ENCODE measurements at places on chromosomes 3 and 15. TPM values are rescaled to one million over a fixed set of nuclear protein-coding genes. Genes with fewer than 3 reads are reported as not detected.

DNA sequence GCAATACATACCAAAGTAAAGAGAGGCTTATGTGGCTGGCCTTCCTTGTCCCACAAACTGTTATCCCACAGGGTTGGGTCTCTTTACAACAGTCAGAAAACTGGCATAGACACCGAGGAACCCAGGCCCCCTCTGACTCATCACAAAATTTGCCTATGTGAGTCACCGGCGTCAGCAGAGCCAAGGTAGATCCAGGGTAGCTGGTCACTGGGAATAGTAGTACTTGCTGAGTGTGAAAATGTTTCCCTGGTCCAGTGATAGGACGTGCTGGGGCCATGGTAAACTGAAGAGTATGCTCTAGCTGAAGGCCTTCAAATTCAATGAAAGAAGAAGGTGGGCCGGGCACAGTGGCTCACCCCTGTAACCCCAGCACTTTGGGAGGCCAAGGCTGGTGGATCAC lies 27.1 kb upstream of the SKIL start:
- DNase-seq, result peak; percentile 15

DNA sequence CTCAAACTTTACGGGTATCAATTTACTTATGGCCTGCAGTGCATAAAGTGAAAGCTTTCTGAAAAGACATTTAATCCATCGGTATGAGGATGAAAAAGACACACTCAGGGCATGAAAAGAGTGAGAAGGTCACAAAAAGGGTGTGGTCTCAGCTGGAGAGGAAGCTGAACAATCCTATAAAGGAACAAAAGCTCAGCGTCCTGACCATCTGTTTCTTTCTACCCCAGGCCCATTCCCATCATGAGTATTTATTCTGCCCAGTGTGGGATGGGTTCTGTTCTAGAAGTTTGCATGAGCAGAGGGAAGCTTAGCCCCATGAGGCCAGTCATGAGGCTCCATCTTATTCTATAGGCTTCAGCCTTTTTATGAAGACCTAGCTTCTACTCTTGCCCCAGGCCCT lies 144.6 kb downstream of the LPP start:
- peak; percentile 28 for DNase-seq

- no peak for DNase-seq
Observed at GRCh38 chr3:42662813-42663535, 9.5 kb downstream of the ZBTB47 start.

GRCh38 chr15:101458908-101459578 lies 30.5 kb downstream of the PCSK6 start:
- no peak for DNase-seq

DNA sequence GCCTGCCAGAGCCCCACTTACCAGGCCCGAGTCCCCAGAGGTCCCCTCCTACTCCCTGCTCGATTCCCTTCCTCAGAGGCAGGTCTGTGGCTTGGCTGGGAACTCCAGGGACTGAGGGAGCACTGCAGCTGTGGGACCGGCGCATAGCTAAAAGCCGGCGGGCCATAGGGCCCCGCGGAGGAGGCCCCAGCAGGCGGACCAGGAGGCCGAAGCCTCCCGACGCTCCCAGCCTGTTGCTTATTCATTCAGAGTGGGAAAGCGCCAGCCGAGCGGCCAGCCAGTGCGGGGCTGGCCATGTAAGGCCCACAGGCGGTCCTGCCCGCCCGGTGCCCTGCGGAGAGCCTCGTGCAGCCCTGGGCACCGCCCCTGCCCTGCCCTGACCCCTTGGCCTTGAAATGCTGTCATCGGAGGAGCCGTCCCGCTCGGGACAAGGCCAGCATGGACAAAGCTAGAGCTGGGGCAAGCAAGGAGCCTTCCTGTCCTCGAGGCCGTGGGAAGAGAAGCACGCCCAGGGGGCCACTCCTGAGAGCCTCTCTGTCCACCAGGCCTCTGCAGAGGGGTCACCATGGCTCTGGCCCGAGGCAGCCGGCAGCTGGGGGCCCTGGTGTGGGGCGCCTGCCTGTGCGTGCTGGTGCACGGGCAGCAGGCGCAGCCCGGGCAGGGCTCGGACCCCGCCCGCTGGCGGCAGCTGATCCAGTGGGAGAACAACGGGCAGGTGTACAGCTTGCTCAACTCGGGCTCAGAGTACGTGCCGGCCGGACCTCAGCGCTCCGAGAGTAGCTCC lies at the start of gene LOXL1:
TSS of gene LOXL1 (plus strand) at position 244 of the 784 bp plus-strand sequence. CDS start at position 566, 322 bp downstream.
- DNase-seq, result peak; percentile 66

DNA sequence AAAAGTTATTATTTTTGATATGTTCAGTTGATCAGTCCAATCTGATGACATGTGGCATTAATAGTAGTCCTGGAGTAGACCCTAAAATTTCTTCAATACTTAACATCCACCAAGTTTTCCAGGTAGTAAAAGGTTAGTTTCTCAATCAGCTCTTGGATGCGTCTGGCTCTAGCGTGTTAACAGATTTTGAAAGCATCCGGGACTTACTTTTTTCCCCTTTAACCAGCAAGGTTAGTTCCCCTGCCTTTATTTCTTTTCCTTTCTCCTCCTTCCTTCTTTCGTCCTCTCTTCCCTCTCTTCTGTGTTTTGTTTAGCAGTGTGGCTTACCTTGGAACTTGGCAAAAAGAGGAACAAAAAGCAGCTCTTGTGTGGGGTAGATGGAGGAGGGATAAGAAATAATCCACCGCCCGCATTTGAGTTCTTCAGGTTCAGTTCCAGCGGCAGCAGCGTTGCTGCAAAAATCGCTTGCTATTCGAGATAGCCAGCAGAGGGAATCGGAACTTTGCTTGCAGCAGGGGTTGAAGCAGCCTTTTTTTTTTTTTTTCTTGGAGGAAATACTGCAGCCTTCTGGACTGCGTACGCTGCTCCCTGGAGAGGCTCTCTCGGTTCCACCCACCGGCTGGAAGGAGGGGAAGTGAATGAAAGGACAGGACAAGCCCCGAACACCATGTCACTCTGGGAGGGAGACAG lies at the start of gene RBMS3:
TSS of gene RBMS3 (plus strand) at position 668 of the 690 bp plus-strand sequence.
- DNase-seq, result peak; percentile 85

GRCh38 chr15:70095408-70096214 lies 2.1 kb downstream of the TLE3 start:
- DNase-seq, result peak; percentile 51

DNA sequence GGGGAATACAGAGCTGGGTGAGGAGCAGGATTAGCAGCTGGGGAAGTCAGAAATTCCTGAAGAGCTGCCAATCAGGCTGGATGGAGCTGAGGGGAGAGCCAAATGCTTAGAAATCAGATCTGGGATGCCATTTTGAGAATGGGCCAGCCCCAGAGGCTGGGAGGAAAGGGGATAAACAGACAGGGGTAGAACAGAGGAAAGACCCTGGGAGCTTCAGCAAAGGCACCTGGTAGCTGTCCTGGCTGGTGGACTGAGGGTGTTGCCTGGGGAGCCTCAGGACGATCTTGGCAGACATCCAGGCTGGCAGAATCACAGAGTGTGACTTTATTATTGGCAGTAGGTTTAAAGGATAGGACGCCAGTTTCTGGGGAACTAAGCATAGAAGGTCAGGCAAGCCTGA lies 97.8 kb downstream of the SQOR start:
- DNase-seq, result no peak

GRCh38 chr15:96054621-96055020 lies 275.9 kb upstream of the NR2F2 start:
- DNase-seq, result no peak

GRCh38 chr3:44880284-44880683 lies 5.9 kb downstream of the TGM4 start:
- DNase-seq, result no peak

- no peak for DNase-seq
Observed at GRCh38 chr3:98233468-98233867, 30.6 kb upstream of the OR5H6 start.

GRCh38 chr3:33644582-33644981 lies 73.5 kb downstream of the CLASP2 start:
- no peak for DNase-seq

DNA sequence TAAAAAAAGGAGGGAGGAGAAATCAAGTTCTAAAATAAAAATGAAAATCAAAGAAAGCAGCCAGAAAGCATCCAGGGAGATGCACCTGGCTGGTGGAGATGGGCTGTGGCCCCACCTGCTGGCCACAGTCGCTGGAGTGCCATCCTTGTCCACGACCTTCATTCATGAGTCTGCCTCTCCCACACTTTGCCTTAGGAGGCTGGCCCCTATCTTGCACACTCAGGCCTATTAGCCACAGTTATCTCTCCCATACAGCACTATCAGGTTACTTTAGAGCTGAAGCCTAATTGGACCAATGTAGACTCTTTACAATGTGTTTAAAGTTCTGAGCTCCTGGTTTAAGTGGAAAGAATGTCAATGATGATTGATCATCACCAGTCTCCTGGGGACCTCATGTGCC lies 392.0 kb upstream of the RORA start:
- DNase-seq, result peak; percentile 29

- no peak for DNase-seq
Observed at GRCh38 chr3:69936266-69936665, 63.3 kb upstream of the SAMMSON start.

DNA sequence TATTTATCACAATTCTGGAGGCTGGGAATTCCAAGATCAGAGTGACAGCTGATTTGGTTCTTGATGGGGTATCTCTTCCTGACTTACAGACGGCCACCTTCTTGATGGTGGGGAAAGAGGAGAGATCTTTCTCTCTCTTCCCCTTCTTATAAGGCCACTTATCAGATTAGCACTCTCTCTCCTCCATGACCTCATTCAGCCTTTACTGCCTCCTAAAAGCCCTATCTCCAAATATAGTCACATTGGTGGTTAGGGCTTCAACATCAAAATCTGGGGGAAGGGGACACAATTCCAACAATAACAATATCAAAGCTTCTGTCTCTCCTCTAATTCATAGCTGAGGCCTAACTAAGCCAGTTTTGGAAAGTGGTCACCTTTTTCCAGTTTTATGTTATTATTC lies 91.7 kb upstream of the MBNL1 start:
- no peak for DNase-seq

DNA sequence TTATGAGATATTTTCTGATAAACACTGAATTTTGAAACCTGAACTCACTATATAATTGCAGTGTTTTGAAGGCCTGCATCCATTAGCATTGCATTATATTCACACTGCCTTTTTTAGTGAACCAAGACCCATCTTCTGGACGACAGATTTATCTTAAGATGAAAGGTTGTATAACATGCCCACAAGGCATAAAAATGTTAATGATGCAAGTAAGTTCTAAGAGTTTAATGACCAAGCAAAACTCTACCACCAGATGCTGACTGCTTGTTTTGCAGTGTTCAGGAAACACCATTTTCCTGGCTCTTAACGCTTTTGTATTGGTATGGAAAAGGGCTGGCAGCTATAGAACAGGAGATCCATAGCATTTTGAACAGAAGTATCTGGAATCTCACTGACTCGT lies 46.1 kb downstream of the USP50 start:
- no peak for DNase-seq

DNA sequence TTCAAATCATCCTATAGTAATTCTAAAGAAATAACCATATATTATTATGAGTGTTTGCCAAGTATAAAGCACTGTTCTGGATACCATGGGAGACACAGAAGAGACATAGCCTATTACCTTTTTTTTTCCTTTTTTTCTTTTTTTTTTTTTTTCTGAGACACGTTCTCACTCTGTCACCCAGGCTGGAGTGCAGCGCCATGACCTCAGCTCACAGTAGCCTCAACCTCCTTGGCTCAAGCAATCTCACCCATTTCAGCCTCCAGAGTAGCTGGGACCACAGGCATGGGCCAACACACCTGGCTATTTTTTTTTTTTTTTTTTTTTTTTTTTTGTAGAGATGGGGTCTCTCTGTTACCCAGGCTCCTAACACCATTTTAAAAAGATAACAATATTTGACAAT lies 30.9 kb downstream of the CBLB start:
- DNase-seq, result no peak

GRCh38 chr3:110956081-110956480 lies 115.5 kb upstream of the NECTIN3 start:
- no peak for DNase-seq

Gene OSTN
- polyA plus RNA-seq, result 0.12 TPM

Gene CYFIP1
- polyA plus RNA-seq, result 96.7 TPM

Gene CP
- polyA plus RNA-seq, result 0.57 TPM

Gene CEP19
- polyA plus RNA-seq, result 2.7 TPM

Gene SLCO3A1
- 5.1 TPM for polyA plus RNA-seq

Gene OIP5
- 6.0 TPM for polyA plus RNA-seq

Gene C2CD4B
- polyA plus RNA-seq, result 2.4 TPM
